ENCODE measurements at places on chromosomes 6 and 20.
A peak's percentile ranks its signal among the peaks of the same experiment; 100 is the strongest.

GRCh38 chr6:93789532-93789931 lies 370.2 kb upstream of the EPHA7 start:
- no peak for DNase-seq

- no peak for DNase-seq
These were observed 79.4 kb downstream of the IRF4 start for GRCh38 chr6:470901-471448.

GRCh38 chr6:40399888-40400457 lies 187.2 kb downstream of the LRFN2 start:
- DNase-seq: no peak

- DNase-seq: no peak
These were observed 37.6 kb downstream of the NRN1 start for GRCh38 chr6:5968817-5969734.

- no peak for DNase-seq
These were observed 1.8 kb upstream of the RBM39 start for GRCh38 chr20:35743693-35744491.

- peak; percentile 68 for DNase-seq
These were observed 682 bp downstream of the BRD2 start for GRCh38 chr6:32968867-32969684.

DNA sequence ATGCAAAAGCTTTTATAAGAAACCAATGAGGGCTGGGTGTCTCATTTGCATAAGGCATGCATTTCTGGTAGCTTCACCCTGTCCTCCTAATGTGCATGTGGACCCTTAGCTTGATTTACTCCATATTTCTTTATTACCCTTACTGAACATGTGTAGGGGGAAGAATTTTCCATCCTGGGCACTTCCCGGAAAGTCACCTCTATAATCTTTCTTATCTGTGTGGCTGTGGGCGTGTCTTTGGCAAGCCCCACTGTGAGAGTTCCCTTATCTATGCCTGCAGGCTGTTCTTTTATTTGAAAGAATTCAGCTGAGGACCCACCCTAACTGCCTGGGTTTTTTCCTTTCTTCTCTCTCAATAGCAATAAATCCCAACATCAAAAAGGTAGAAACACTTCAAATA lies 627.8 kb downstream of the DOK5 start:
- no peak for DNase-seq

- DNase-seq: no peak
These were observed 163.0 kb downstream of the SLC24A3 start for GRCh38 chr20:19375395-19375794.

- DNase-seq: no peak
These were observed 201.0 kb upstream of the EYS start for GRCh38 chr6:65908065-65908464.

DNA sequence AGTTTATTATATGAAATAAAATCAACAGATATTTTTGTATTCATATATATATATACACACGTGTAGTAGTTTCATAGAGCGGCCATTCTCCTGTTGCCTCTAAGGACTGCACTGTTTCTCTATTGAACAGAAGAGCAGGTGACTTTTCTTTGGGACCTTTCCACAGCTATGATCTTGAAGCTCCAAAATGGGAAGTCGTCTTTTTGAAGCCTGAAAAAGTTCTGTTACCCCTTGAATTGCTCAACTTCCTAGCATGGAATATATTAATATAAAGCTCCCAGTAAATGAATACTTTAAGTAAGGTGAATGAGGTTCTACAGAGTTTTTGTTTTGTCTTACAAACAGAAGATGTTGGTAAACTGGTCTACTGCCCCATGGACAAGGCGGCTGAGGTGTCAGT lies 42.2 kb upstream of the ADTRP start:
- DNase-seq: no peak

DNA sequence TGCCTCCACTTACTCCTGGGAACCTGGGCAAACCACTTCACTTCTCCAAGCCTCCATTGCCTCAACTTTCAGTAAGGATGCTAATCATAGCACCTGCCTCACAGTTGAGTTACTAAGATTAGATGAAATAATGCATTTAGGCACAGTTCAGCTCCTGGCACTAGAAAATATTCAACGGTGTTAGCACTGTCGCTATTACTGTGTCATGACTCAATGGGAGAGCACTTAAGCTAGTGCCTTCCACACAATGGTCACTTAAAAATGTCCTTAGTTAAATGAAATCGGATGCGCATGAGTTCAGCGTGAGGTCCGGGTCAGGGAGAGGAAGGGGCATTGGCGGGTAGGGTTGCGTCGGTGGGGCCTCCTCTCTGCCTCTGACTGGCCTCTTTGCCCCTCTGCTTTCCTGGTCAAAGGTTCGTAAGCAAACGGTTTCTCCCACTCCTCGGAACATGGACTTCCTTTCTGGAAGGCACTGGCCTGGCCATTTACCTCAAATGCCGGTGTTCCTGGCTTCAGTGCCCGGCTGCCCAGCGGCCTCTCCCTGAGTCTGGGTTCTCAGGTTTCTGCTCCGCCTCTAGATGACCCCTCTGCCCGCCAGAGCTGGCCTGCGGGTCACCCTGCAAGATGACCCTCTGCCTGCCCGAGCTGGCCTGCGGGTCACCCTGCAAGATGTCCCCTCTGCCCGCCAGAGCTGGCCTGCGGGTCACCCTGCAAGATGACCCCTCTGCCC lies 123.8 kb upstream of the QKI start:
- DNase-seq: no peak

GRCh38 chr20:7248281-7249201 lies 481.1 kb downstream of the BMP2 start:
- no peak for DNase-seq

GRCh38 chr6:46012834-46013233 lies 2.8 kb downstream of the CLIC5 start:
- DNase-seq: no peak

GRCh38 chr6:170152124-170152926 lies 138.6 kb downstream of the DLL1 start:
- DNase-seq: no peak

DNA sequence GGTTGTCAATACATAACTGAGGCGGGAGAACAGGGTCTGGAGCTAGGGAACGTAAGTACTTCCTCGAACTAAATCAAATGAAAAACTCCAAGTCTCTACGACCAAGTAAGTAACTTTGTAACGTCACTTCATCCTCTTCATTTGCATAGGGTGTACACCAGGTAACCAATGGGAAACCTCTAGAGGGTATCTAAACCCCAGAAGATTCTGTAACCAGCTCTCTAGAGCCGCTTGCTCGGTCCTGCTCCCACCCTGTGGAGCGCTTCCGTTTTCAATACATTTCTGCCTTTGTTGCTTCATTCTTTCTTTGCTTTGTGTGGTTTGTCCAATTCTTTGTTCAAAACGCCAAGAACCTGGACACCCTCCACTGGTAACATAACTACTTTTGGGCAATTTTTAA lies 133.5 kb upstream of the TMEM170B start:
- no peak for DNase-seq

- DNase-seq: no peak
These were observed 100.5 kb upstream of the HMGCLL1 start for GRCh38 chr6:55679503-55679902.

All from activated T-helper 1 cell treated with anti-CD3 and anti-CD28 coated beads, Interleukin-2, amount 50 U/mL, for 16 hours (primary cell).